Activated naive CD4-positive, alpha-beta T cell treated with anti-CD3 and anti-CD28 coated beads for 36 hours (primary cell): ENCODE measurements at places on chromosomes 13 and 19. TPM values are rescaled to one million over a fixed set of nuclear protein-coding genes. Genes with fewer than 3 reads are reported as not detected.
A peak's percentile ranks its signal among the peaks of the same experiment; 100 is the strongest.

DNA sequence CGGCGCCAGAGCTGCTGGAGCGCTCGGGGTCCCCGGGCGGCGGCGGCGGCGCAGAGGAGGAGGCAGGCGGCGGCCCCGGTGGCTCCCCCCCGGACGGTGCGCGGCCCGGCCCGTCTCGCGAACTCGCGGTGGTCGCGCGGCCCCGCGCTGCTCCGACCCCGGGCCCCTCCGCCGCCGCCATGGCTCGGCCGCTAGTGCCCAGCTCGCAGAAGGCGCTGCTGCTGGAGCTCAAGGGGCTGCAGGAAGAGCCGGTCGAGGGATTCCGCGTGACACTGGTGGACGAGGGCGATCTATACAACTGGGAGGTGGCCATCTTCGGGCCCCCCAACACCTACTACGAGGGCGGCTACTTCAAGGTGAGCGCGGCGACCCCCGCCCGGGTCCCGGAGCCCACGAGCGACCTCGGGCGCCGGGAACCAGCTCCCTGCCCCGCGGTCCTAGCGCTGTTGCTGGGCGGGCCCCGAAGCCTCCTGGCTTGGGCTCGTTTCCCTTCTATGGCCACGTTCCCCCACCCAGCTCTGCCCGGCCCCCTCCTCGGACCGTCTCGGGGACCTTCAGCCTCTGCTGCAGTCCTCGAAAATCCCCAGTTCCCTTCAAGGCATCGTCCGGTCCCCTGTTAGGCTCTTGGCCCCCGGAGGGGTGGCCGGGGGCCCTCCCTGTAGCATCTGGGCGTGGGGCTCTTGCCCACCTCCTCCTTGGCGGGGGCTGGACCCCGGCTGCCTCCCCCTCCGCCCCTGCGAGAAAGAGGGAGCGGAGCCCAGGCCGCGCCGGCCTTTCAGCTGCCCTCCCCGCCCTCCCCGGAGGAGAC, at the start of gene CDC34:
Gene CDC34 (plus strand): TSS at position 8 of the 808 bp plus-strand sequence. CDS start 172 bp downstream, at position 180.
- no peak for DNase-seq

- DNase-seq: no peak
These were observed 64.9 kb downstream of the ANKRD10 start for GRCh38 chr13:110850006-110850405.

DNA sequence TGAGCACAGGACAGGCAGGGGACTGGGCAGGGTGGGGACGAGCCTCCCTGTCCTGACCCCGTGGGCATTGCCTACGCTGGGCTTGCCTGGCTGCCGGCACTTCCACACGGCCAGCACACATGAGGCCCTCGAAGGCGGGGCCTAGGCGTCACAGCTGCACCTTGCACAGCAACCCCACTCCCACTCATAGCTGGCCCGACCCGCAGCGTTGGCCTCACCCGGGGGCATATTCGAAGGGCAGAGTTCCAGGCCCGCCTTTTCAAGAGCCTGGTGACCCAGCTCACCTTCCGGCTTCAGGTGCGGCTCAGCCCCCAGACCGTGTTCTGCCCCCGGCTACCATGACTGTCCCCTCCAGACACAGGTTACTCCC, 16.9 kb upstream of the PROZ start:
- no peak for DNase-seq

Gene CEACAM1
- total RNA-seq: 3.6 TPM

- no peak for DNase-seq
These were observed 84.0 kb upstream of the SLC7A1 start for GRCh38 chr13:29679396-29680053.

DNA sequence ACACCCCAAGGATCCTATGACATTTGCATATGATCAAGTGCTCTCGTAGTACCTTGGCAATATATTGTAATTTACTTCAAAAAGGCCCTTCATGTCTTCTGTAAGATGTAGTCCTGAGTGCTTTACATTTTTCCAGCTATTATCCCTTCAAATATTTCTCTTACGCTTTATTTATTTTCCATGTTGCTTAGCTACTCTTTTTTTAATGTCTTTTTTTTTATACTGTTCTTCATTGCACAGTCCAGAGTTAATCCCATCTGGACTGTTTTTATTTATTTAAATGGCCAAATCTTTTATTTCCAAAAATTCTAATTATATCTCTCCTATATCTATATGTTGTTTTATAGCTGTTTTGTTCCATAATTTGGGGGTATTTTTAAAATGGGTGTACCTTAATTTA, 371.3 kb downstream of the SLC7A1 start:
- DNase-seq: no peak

- no peak for DNase-seq
These were observed 552.5 kb downstream of the TBC1D4 start for GRCh38 chr13:74929436-74929835.

DNA sequence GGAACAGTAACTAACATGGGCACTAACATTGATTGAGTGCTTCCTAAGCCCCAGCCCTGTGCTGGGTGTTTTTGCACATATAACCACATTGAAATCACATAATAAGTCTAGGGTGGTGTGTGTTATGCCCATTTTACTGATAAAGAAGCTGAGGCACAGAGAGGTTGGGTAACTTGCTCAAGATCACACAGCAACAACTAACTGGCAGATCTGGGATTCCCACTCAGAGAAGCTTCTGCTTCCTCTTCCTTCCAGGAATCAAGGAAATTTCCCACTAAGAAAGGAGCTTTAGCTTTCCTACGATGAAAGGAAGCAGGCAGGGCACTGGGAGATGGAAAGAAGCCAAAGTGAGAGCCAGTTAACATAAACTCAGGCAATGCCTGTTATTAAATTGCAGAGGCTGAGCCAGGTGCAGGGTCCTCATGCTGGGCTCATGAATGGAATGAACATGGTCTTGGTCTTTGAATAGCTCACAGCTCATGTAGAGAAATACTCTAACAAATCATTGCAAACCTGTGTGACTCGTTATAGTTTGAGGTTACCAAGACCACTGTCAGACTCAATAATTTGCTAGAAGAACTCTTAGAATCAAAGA, 10.1 kb downstream of the SSC5D start:
- DNase-seq: no peak

DNA sequence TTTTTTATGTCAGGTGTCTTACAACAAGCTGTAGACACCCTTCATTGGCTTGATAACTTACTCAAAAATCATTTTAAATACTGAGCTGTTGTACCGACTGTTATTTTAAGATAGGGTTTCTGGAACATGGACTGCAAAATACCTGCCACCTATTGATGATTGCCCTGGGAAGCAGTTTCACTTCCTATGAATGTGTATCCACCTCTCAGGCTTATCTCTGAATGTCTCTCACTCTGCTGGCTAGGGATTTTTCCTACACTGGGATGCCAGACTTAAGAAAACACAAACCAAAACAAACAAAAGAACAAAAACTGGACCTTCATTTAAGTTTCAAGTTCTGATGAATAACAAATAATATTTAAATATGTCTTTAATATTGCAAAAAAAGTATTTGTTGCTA, 663.7 kb downstream of the EFNB2 start:
- DNase-seq: no peak

Gene PSG7
- total RNA-seq: not detected

DNA sequence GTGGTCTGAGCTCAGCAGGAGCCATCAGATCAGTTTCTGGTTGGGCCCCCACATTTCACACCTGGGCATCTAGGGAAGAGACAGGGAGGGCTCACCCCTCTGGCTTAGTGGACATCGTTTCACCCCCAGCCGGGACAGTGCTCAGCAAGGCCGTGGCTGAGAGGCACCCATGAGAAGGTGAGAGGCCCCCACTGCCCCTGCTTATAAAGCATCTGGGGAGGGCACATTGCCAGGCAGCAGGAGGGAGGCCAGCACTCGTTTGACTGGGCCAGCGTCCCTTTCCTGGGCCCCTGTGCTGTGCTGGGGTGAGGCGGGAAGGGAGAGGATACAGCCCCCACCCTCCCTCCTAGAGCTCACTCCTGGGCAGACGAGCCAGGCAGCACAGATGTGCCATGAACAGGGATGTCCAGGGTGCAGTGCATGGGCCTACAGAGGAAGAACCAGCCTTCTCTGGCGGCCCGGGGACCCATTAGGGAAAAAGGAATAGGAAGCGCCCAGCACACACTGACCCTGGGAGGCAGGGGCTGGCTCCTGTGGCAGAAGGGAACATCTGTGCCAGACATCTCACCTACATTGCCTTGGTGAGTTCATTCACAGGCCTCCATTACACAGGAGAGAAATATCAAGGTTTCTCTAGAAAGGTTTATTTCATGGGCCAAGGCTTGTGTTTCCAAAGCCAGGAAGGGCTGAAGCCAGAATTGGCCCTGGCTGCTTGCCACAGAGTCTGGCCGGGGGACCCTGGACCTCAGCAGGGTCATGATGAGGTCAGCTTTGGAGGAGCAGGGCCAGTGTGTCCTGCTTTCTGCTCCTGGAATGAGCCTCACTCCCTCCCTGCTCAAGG, 7.7 kb downstream of the AP1M1 start:
- no peak for DNase-seq

DNA sequence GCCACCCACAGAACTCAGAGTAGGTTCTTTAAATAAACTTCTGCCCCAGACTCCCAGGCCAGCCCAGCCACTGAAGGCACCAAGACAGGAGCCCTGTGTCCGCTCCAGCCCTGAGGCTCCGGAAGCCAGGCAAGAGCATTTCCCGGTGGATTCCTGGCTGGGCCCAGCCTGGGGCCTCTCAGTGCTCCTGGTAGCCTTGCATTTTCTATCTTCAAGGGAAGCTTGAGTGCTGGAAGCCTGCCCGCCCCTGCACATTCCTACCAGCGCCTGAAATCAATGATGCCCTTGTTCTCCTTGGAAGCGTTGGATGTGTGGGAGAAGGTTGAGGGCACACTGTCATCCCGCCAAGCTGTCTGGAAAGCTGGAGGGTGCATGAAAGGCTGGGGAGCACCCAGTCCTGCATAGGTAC, 70.3 kb downstream of the ALOX5AP start:
- no peak for DNase-seq

DNA sequence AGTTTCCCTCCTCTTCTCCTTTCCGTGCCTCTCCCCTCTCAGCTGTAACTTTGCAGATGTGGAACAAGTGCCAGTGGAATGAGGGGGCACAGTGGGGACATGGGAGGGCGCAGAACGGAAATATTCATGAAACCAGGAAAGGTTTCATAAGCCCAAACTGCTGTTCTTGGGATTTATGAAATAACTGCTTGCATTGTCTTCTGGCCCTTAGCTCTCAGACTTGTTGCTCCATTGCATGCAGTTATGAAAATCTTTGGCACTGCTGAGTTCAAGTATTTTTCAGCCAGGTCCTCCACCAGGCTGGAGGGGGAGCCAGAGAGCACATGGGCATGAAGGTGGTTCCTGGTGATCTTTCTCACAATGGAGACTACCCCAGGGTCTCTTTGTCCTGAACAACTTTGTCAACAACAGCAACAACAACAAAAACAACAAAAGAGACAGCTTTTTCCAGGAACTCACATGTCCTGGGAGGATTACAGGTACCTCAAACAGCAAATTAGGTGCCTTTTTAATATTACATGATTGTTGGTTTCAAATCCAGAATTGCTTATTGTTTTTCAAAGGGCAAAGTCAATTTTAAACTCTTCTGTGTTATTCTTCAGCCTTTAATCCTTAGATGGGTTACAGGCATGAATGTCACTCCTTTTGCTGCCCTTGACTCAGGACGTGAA, 1.5 kb downstream of the RGCC start:
- peak; percentile 81 for DNase-seq

Gene CGB3
- total RNA-seq: not detected

Gene ZNF626
- total RNA-seq: 8.2 TPM

DNA sequence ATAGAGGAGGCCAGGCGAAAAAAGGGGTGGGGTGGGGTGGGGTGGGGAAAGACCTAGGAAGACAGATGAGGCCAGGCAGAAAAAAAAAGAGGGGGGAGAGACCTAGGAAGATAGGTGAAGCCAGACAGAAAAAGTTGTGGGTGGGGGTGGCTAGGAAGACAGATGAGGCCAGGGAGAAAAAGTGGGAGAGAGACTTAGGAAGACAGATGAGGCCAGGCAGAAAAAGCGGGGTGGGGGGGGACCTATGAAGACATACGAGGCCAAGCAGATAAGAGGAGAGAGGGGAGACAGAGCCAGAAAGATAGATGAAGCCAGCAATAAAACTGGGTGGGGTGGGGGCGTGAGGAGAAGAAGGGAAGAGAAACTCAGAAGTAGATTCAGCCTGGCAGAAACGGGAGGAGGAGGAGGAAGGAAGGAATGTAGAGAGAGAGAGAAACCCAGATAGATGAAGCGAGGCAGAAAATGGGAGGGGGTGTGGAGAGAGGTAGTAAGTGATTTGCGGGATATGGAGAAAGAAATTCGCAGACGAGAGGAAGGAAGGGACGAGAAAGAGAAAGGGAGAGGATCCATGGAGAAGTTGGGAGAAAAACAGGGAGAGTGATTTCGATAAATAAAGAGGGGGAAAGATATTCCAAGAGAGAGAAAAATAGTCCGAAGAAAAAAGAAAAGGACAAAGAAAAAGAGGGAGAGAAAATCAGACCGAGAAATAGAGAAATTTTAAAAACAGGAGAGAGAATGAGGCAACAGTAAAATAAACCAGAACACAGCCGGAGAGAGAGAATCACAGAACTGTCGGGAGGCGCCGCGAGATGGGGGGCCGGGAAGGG, 12.2 kb upstream of the CACNG6 start:
- no peak for DNase-seq

GRCh38 chr19:48813123-48813913, 2.5 kb upstream of the BCAT2 start:
- DNase-seq: no peak

- DNase-seq: no peak
These were observed 8.6 kb downstream of the GAS6 start for GRCh38 chr13:113855012-113855921.
